ENCODE measurements at places on chromosomes 1 and 21. TPM values are rescaled to one million over a fixed set of nuclear protein-coding genes. Genes with fewer than 3 reads are reported as not detected.

The DRAXIN gene
- total RNA-seq = 0.17 TPM

The RHCE gene
- total RNA-seq = 0.19 TPM

The TMPRSS15 gene
- total RNA-seq = not detected

The S100A12 gene
- not detected for total RNA-seq

The ZBTB8A gene
- total RNA-seq = 2.9 TPM

The TLCD4 gene
- 11.6 TPM for total RNA-seq

The CTTNBP2NL gene
- total RNA-seq = 7.9 TPM

The OR10R2 gene
- not detected for total RNA-seq

The ADAMTS1 gene
- 0.06 TPM for total RNA-seq

The ID3 gene
- total RNA-seq = 341 TPM

The AIRE gene
- not detected for total RNA-seq

The RASSF5 gene
- 1.6 TPM for total RNA-seq

The CACNA1E gene
- 0.01 TPM for total RNA-seq

The TBX15 gene
- total RNA-seq = 0.07 TPM

The RORC gene
- not detected for total RNA-seq

The ITLN2 gene
- 0.14 TPM for total RNA-seq

Measured in A549 treated with DMSO at 1 μM for 4 hours (cell line).